Stimulated activated CD4-positive, alpha-beta T cell treated with anti-CD3 and anti-CD28 coated beads, Interleukin-4, amount 100 ng/mL, for 4 hours (primary cell): ENCODE measurements at places on chromosomes 1 and 21.

- DNase-seq = no peak
Observed at GRCh38 chr21:42347601-42348327, 3.0 kb downstream of the TFF2 start.

DNA sequence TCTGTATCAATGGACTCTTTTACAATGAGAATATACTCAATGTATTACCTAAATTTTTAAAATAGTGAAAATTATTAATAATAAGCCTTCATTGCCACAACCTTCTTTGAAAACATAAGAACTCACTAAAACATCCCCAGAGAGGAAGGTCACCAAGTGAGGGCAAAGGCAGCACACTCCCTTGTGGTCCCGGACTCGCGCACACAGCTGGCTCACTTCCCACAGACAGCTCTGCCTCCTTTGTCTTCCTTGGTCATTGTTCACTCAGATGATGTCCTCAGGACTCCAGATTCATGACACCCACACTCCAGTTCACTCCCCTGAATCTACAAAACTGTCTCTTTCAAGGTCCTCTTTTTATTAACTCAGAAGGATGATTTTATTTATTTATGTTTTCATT is 19.2 kb upstream of the UBR4 start:
- DNase-seq = no peak

DNA sequence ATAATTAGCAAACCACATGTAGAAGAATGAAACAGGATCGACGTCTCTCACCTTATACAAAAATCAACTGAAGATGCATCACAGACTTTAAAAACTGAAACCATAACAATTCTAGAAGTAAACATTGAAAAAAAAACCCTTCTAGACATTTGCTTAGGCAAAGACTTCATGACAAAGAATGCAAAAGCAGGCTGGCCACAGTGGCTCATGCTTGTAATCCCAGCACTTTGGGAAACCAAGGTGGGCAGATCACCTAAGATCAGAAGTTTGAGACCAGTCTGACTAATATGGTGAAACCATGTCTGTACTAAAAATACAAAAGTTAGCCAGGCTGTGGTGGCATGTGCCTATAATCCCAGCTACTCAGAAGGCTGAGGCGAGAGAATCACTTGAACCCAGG is 1351.7 kb downstream of the MRPL39 start:
- DNase-seq = no peak

DNA sequence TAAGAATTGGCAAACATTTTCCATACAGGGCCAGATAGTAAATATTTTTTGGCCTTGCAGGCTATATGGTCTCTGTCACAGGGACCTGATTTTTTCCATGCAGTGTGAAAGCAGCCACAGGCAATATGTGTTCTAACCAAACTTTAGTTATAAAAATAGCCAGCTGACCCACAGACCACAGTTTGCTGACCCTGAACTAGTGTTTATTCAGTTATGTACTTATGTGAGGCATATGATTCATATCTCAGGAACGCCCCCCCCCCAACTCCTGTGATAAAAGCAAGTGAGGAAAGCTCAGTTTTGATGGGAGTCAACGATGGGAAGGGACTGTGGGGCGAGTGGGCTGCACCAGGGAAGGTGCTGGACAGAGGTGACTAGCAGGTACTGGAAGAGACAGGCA is 80.1 kb downstream of the HMGB4 start:
- no peak for DNase-seq

GRCh38 chr1:229230140-229230892 is 40.6 kb upstream of the RAB4A start:
- no peak for DNase-seq

- no peak for DNase-seq
Observed at GRCh38 chr1:8406960-8407359, 89.0 kb downstream of the SLC45A1 start.

DNA sequence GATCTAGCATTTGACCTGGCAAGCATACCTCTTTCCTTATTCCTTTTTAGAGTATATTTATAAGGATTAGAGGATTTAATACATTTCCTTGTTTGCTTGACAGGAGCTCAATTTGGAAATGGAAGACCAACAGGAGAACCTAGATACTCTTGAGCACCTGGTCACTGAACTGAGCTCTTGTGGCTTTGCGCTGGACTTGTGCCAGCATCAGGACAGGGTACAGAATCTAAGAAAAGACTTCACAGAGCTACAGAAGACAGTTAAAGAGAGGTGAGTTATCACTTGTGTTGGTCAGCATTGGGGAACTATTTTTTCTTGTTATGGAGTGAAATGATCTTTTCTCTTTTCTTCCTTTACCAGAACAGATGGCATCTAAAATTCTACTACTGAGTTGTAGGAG is 123.4 kb upstream of the BMP8A start:
- DNase-seq = no peak

- DNase-seq = peak; percentile 79
Observed at GRCh38 chr1:16013220-16013907, 4.5 kb downstream of the HSPB7 start.
